Activated CD8-positive, alpha-beta memory T cell treated with anti-CD3 and anti-CD28 coated beads for 36 hours (primary cell): ENCODE measurements at places on chromosomes 1 and 21. TPM values are rescaled to one million over a fixed set of nuclear protein-coding genes. Genes with fewer than 3 reads are reported as not detected.

The C1orf185 gene
- total RNA-seq = not detected

The FCER1G gene
- total RNA-seq = 1.1 TPM

The SHISAL2A gene
- total RNA-seq = 13.1 TPM

The RCSD1 gene
- total RNA-seq = 46.7 TPM

The C1orf210 gene
- total RNA-seq = not detected

The MXRA8 gene
- total RNA-seq = 0.55 TPM

The C1orf116 gene
- total RNA-seq = not detected

The KAZN gene
- total RNA-seq = 0.30 TPM

The ZMYND12 gene
- total RNA-seq = 0.34 TPM

The EFNA1 gene
- total RNA-seq = not detected

The CRYAA gene
- not detected for total RNA-seq

The WNT4 gene
- not detected for total RNA-seq

The SHCBP1L gene
- not detected for total RNA-seq

The ERICH3 gene
- not detected for total RNA-seq

The ELK4 gene
- 70.3 TPM for total RNA-seq

The PLA2G2A gene
- total RNA-seq = not detected

The MTARC2 gene
- total RNA-seq = not detected

The RAB7B gene
- not detected for total RNA-seq
